ENCODE measurements at places on chromosomes 3 and 15. TPM values are rescaled to one million over a fixed set of nuclear protein-coding genes. Genes with fewer than 3 reads are reported as not detected.

Gene LTK
- 0.99 TPM for total RNA-seq

Gene MTFMT
- 17.0 TPM for total RNA-seq

Gene DUOX2
- total RNA-seq: not detected

Gene CCK
- 1.0 TPM for total RNA-seq

Gene IGSF11
- 0.26 TPM for total RNA-seq

Gene KLF15
- 4.1 TPM for total RNA-seq

Gene TMEM266
- total RNA-seq: 0.26 TPM

Data from fibroblast of lung (primary cell).